Mesenteric fat pad (tissue), 1 donor: ENCODE measurements at places on chromosomes 11 and 22. TPM values are rescaled to one million over a fixed set of nuclear protein-coding genes. Genes with fewer than 3 reads are reported as not detected.

CAPRIN1 gene
- total RNA-seq, result 178 TPM

SUSD2 gene
- total RNA-seq, result 5.9 TPM

SLC35E4 gene
- 3.7 TPM for total RNA-seq

PHOX2A gene
- total RNA-seq, result not detected

DUSP8 gene
- total RNA-seq, result 14.8 TPM

- no peak for DNase-seq
These were observed 85.6 kb downstream of the NCAM1 start for GRCh38 chr11:113046866-113047265.

DNA sequence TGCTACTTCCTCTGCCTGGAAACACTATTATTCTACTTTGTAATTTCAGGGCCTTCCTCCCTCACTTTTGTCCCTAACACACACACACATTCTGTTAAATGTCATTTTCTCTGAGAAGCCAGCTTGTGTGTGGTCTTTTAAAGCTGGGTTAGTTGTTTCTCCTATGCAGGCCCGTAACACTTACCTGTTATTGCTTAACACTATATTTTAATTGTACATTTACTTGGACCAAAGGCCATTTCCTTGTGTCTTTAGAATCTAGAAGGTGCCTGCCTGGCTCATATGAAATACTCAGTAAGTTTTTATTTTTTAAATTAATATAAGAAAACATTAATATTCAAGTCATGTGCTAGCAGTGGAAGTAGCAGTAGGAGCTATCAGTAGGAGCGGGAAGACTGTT is 30.6 kb downstream of the FAR1 start:
- no peak for DNase-seq

DNA sequence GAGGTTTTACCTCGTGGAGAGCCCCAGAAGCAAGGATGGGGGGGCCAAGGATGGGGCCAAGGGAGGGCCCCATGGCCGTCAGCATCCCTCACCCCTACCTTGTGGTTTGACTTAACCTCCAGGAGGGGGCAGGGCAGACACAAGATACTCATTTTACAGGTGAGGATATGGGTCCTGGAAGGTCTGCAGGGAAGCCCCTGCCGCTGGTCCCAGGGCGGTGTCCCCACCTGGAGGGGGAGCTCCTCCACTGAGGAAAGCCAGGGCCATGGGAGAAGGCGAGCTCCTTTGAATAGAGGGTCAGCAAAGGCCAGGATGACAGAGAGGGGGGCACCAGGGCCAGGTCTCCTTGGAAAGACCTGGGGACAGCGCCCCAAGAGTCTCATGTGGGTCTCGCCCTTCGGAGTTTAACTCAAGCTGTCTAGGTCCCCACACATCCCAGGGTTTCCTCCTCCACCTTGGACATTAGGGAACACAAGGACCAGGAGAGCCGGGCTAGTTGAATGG is 5.9 kb upstream of the ADORA2A start:
- DNase-seq, result no peak

- DNase-seq, result no peak
These were observed 548 bp downstream of the FDXACB1 start for GRCh38 chr11:111878385-111878848.

DNA sequence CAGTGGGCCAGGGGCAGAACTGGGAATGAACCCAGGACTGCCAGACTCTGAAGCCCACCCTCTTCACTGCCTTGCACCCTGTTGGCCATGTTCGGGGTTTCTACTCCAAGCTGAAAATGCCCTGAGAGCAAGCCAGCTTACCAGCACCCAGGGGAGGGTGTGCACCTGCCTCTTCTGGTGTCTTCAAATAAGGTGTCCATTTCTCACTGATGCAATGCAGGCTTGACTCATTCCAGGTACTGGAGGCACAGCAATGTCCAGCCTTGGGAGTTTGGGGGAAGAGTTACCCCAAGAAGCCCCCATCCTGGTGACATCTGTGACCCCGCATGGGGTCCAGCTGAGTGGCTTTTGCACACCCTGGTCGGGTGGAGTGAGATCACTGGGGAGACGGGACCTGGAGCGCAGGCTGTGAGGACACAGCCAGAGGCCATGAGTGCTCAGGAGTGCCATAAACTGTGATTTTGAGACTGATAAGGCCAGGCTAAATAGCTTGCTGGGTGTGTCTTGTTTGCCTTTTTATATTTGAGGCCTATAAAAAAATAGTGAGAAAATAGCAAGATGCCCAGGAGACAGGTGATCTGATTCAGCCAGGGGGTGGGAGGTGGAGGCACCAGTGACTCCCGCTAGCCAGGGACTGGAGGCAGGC is 4.6 kb upstream of the CERK start:
- no peak for DNase-seq

DNA sequence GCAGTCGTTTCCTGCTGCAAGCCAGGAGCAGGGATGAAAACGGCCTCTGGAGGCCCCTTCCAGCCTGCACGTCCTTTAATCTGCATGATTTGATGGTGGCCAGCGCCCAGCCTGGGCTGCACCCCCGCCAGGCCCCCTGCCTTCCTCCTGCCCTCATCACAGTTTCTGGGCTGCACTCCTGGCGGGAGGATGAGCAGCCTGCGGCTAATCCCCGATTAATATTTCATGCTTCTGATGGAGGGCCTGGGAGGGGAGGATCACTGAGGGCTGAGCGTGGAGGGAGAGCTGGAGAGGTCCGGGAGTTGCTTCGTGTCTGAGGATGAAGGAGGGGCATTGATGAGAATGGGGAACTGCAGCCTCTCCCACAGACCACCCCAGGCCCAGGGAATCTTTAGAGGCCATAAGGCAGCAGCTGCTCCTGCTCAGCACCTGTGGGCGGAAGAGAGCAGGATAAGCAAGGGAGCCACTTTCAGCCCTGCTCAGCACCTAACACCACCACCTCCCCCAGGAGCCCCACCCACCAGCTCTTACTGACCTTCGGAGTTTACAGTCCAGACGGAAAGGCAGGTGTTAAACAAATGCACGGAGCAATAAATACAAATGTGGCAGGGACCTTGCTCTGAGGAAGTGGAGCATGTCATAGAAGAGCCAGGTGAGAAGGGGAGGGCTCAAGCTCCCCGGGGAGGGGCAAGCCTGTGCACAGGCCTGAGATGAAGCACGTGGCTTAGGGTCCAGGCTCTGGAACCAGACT is 135.0 kb upstream of the NECTIN1 start:
- no peak for DNase-seq

- DNase-seq, result no peak
These were observed 161.1 kb upstream of the API5 start for GRCh38 chr11:43150697-43151096.

GRCh38 chr22:26570115-26570514 is 19.8 kb downstream of the TPST2 start:
- DNase-seq, result no peak

GRCh38 chr11:27882066-27882697 is 181.9 kb upstream of the BDNF start:
- DNase-seq, result no peak

DNA sequence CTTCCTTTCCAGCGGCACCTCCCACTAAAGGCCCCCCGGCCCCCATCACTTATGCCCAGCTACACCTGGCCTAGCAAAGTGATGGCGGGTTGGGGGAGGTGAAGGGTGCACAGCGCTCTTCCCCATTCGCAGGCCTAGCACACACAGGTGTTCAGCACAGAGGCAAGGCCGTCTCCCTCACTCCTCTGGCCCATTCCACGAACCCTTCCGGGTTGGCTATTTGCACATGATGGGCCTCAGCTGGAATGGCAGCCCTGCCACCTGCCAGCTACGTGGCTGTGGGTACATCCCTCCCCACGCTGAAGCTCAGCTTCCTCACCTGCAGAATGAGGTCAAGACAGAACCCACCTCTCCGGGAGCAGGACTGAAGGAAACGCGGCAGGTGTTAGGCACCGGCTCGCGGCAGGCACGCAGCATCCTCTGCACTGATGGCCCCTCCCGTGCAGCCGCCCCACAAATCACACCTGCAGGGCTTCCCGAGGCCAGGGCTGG is 4.8 kb downstream of the KIAA0930 start:
- no peak for DNase-seq

- no peak for DNase-seq
These were observed 223.2 kb downstream of the BLID start for GRCh38 chr11:121892863-121893262.

DNA sequence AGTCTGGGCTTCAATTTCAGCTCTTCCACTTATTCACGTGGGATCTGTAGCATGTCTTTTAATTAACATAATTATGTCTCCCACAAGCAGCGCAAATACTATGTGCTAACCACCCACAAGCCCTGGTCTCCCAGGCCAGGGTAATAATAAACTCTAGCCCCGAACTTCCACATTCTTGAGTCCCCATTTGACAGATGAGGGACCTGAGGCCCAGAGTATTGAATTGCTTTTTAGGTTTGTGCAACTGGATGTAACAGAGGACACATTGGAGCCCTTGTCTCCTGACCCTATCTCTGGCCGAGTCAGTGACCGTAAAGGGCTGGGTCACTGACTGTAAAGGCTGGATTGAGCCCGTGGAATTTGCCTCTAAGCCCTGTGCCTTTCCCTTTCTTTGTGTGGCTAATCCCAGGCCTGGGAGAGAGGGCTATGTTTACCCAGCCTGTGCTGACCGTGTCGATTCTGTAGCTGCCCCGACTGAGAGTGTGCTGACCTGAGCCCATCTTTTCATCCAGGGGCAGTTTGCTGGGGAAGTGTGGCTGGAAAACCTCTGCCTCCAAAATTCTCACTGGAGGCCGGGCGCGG is 3.9 kb downstream of the CRYBB2 start:
- DNase-seq, result no peak

- peak; percentile 39 for DNase-seq
These were observed 51.5 kb upstream of the GAL start for GRCh38 chr11:68632802-68633201.

DNA sequence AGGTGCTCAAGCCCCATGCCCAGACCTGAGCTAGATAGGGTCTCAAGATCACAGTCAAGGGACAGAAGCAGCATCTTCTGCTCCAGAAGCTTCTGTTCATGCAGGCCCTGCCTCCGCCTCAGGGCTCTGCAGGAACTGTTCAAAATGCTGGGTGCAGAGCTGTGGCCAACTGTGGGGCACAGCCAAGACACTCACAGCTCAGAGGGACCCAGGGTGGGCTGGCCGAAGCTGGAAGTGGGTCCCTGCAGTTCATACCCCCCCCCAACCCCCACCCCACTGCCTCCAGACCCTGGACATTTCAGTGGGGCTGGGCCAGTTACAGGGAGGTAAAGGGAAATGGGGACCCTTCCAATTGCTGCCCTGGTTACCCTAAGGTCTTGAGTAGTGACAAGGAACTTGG is 129.0 kb downstream of the CRYBB2 start:
- peak; percentile 62 for DNase-seq

- DNase-seq, result no peak
These were observed 53.9 kb downstream of the AMOTL1 start for GRCh38 chr11:94822080-94822479.
